Lung (tissue), 17 donors: ENCODE measurements at places on chromosomes 1 and 21. TPM values are rescaled to one million over a fixed set of nuclear protein-coding genes. Genes with fewer than 3 reads are reported as not detected.

NID1 gene
- total RNA-seq, result 55.8 TPM

- no peak for DNase-seq
Observed at GRCh38 chr1:82449506-82450057, 648.8 kb downstream of the ADGRL2 start.

SPSB1 gene
- total RNA-seq, result 23.8 TPM

SCMH1 gene
- total RNA-seq, result 30.6 TPM

GRCh38 chr1:63784083-63784482 is 10.3 kb downstream of the ROR1 start:
- no peak for DNase-seq

MFAP2 gene
- 13.3 TPM for total RNA-seq

- peak; percentile 47 for DNase-seq
Observed at GRCh38 chr1:53327182-53327913, 522 bp downstream of the LRP8 start.

DNA sequence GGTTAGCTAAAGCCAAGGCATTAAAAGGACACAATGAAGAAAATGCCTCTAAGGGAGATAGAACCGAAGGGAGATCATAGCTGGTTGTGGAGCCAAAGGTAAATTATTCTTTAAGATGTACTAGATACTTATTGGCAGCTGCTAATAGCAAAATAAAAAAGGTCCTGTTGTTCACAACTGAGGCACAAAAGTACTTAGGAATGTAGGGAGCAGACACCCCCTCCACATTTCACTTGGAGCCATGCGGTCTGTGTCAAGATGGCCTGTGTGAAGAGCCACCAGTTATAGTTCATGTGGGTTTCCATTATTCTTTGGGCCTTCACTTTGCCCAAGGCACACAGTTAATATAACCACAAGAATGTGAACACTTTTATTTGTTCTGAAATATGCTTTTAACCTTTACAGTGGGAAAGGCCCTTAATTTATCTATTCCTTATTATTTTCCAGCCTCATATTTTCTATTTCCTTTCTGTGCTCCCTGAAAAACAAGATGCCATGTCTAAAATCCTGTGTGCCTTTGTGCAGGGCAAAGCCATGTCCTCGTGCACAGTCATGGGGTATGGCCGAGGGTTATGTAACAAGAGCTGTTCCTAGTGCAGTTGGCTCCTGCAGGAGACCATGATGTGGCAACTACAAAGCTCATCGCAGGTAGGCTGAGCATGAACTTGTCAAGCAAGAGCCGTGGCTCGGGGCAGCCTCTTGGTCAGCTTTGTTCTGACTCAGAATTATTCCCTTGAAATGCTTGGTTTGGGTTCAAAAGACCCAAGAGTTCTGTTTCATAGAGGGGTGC is 16.2 kb upstream of the WDR26 start:
- no peak for DNase-seq

GRCh38 chr1:162145966-162146696 is 76.6 kb downstream of the NOS1AP start:
- no peak for DNase-seq

- DNase-seq, result no peak
Observed at GRCh38 chr1:10637400-10637799, 159.0 kb downstream of the CASZ1 start.

DNA sequence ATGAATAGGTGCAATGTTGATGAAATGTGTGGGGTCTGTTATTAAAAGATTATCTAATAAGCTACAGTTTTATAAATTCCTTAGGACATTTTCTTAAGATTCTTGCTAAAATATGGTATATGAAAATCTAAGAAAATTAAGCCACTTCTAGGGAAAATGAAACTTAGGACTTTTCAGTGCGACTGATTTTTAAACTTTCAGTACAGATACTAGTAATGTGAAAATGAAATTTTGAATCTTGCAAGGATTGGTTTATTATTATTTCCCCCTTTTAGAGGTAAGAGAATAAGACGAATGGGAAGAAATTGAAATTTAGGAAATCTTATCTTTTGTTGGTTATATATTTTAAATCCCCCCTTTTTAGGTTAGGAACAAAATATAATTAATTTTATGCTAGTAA is 16.4 kb downstream of the CAPZA1 start:
- no peak for DNase-seq

DNA sequence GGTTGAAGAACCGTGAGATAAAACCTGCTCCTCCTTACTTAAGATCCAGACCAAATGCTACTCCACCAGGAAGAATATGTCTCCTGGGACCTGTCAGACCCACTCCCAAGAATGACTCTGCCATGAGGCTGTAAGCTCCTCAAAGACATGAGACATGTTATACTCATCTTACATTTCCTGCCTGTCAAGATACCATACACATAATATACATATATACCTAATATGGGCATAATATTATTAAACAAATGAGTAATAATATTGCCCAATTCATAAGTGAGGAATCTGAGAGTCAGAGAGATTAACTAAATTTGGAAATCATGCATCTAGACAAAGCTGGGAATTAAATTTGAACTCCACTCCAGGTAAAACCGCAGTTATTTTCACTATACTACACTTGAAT is 634.9 kb downstream of the LMO4 start:
- no peak for DNase-seq

DNA sequence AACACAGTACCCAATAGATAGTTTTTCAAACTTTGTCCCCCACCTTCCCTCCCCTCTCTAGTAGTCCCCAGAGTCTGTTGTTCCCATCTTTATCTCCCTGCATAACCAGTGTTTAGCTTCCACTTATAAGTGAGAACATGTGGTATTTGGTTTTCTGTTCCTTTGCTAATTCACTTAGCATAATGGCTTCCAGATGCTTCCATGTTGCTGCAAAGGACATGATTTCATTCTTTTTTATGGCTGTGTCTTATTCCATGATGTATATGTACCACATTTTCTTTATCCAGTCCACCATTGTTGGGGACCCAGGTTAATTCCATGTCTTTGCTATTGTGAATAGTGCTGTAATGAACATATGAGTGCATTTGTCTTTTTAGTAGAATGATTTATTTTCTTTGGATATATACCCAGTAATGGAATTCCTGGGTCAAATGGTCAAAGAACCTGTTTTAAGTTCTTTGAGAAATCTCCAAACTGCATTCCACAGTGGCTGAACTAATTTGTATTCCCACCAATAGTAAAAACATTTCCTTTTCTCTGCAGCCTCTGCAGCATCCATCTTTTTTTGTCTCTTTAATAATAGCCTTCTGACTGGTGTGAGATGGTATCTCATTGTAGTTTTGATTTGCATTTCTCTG is 126.0 kb downstream of the AK5 start:
- no peak for DNase-seq

DNA sequence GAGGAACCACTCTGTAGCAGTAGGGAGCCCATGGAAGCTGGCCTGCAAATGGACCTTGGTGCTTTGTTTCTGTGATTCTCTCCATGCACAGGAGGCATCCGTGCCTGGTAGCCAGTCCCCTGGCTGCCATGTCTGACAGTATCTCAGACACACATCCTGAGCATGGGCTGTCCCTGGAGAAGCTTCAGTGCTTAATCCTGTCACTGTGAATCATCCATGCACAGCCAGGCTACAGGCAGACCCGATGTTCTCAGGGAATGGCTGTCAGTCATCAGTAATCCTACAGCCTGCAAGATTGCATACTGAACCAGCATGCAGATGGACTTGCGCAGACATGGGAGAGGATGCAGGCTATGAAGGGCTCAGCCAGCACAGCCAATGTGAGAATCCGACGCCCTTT is 606.3 kb upstream of the PLXNA2 start:
- DNase-seq, result no peak

DNA sequence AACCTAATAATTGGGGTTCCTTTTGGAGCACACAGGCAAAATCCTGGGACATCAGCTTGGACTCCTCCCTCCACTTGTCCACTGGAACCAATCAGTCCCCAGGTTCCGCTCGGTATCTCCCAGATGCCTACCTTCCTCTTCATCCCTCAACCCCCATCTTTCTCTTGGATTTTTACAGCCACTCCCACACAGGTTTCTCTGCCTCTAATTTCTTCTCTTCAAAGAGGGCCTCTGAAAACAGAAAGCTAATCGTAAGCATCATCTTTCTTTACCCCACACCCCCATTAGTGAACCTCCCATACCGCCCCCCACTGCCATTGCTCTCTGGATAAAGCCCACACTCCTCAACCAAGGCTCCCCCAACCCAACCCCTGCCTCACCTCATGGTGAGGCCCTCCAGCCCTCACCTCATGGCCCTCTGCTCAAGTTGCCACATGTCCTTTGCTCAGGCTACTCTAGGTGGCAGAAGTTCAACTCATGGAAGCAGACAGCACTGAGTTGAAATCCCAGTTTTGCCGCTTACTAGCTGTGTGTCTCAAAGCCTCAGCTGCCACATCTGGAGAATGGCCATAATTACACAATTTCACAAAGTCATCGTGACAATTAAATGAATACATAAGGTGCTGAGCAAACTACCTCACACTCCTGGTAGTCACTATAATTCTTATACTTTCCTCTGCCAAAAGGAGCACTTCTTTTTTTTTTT is 18.1 kb upstream of the WASF2 start:
- DNase-seq, result no peak

MANEAL gene
- 8.1 TPM for total RNA-seq

DNA sequence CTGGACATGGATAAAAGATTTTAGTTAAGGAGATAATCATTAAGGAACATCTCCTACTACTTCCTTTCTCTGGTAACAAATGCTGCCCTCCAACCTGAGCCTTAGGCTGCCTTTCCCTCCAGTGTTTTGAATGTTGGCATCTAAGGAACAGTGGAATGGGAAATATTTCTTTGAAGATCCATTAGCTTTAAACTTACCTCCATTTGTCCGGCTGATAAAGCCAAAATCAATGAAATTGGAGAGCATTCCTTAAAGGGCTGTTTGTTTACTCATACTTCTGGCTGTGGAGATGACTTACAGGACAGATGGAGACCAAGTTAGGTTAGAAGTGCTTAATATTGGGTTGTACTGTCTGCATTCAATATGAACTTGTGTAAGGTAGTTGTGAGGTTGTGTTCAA is 439.1 kb downstream of the PLA2G4A start:
- DNase-seq, result no peak

GRCh38 chr1:235326719-235327558 is 1.0 kb downstream of the ARID4B start:
- DNase-seq, result peak; percentile 45

RXFP4 gene
- total RNA-seq, result not detected

TAL1 gene
- total RNA-seq, result 9.3 TPM

PWP2 gene
- 10.3 TPM for total RNA-seq

DNA sequence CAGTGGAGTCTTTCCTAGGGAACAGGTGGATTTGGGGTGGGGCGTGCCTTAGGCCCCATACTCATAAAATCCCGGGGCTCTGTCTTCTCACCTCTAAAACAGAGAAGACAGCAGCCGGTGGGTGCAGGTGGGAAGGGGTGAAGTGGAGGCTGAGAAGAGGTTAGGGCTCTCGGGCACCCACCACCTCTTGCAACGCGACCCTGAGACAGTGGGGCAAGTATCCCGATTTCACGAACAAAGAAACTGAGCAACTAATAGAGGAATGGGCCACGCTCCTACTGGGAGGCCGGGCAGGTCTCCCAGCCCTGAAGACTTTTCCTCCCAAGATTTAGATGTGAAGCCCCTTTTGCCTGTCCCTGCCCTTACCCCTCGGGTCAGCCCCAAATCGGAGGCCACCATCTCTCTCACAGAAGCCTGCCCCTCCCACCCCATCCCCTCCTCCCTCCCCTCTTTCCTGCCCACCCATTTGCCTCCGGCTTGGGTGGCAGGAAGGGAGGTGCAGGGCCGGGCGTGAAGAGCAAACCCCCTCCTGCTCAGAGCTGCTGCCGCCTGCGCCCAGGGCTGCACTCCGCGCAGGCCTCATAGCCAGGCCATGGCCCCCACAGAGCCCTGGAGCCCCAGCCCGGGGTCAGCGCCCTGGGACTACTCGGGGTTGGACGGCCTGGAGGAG is at the start of gene GPR25:
Gene GPR25, plus strand, starts transcription at position 536 of the 670 bp plus-strand sequence. Its CDS starts 57 bp downstream, at position 593.
- no peak for DNase-seq

OR2L2 gene
- 0.09 TPM for total RNA-seq

DNA sequence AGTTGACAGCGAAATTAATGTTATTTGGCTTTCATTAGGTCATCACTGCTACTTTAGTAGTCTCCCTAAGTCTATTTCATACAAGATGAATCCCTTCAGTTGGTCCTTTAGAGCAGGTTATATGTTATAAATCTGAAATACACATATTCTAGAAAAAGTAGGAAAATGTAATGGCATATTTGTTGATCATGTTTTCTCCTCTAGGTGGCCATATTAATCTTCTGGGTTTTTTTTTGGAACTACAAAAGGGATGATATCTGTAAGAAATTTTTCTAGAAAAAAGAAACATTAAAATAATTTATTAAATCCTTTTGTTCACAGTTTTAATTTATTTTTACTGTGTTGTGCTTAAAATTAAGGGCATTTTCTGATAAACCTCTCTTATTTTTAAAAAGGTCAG is 87.9 kb downstream of the SYT14 start:
- no peak for DNase-seq

GRCh38 chr1:227891223-227891954 is 56.3 kb downstream of the WNT9A start:
- DNase-seq, result no peak

GRCh38 chr1:13725714-13726175 is 25.8 kb downstream of the PRDM2 start:
- DNase-seq, result peak; percentile 25

KCNE1 gene
- 29.5 TPM for total RNA-seq

GRCh38 chr1:99598738-99599411 is 47.0 kb upstream of the PALMD start:
- no peak for DNase-seq

DNA sequence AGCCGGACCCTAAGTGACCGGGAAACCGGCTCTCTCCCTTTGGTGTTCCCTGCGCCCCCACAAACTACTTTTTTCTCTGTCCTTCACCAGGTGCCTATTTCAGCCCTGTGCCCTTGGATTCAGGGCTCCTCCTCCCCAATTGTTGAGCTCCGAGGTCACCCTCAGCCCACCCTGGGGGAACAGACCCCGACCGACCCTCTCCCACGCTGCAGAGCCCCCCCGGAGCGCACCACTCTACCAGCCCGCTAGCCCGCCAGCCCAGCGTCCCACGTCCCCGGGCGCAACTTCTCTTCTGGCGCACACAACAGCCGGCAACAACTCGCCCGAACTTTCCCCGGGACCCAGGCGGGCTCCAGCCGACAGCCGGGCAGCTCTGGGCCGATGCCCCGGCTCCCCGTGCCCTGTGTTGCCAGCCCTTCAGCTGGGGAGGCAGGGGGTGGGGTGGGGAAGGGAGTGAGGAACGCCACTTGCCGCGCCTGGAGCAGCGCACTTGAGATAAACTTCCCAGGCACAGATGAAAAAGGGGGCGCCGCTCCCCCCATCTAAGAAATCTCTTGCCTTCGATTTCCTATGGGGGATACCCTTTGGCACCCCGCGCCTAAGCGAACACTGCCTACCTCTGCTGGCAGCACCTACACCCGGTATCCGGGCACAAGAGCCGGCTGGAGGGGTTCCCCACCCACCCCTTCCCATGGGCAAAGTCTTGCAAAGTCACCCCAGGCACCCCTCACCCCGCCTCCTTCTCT is 997 bp downstream of the CASZ1 start:
- no peak for DNase-seq

- DNase-seq, result no peak
Observed at GRCh38 chr1:43038232-43038935, 79.7 kb upstream of the SLC2A1 start.
